Cerebellar cortex (tissue), 1 donor: ENCODE measurements at places on chromosomes 7 and 10.

- DNase-seq, result no peak
These were observed 11.1 kb downstream of the H2BK1 start for GRCh38 chr7:151198945-151199848.

- DNase-seq, result no peak
These were observed 38.8 kb upstream of the PDZD8 start for GRCh38 chr10:117413928-117414618.

- no peak for DNase-seq
These were observed 151.8 kb upstream of the AHR start for GRCh38 chr7:17146621-17147020.

GRCh38 chr10:103555325-103555649 is 61.8 kb downstream of the NEURL1 start:
- no peak for DNase-seq

GRCh38 chr10:58979711-58980110 is 196.7 kb upstream of the PHYHIPL start:
- no peak for DNase-seq

GRCh38 chr7:106767078-106767477 is 98.0 kb upstream of the PIK3CG start:
- DNase-seq, result no peak

DNA sequence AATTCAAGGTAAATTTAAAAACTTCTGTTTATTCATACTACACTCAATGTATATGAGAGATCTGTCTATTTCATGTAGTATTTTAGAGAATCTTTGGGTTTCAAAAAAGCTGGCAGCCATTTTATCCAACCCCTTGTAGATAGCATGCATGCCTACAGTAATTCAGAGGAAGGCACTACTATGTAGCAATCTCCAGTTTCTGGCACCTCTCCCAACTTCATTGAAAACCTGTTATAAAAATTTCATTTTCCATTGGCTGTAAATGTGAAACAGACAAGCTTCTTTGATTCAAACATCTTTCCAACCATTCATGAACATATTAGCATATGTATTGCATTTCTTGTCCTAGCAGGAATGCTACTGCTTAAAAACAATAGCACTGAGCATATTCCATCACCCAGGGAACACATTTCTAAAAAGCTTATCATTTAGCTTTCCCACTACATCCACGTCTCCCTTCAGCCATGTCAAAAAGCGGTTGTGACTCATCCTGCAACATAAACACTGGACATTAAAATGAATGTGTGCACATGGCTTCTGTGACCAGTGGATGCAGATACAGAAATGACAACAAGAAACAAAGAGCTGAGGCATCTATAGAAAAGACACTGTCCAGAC is 330.4 kb upstream of the AOAH start:
- no peak for DNase-seq

- DNase-seq, result no peak
These were observed 20.4 kb downstream of the TECPR1 start for GRCh38 chr7:98231493-98232262.

DNA sequence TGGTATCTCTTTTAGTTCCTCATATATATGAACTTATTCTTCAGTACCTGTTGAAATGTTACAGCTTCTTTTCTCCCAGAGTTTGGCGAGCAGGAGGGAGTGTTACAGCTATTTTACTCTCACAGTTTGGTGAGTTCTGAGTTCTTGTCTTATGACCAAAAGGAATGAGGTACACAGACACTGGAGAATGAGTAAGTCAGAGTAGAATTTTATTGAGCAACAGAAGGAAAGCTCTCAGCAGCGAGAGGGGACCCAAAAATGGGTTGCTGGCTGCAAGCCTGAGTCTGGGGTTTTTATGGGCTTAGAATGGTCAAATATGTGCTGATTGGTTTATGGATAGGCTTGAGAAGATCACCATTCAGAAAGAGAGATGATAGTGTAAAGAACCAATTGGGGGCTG is 175.2 kb downstream of the CDK14 start:
- DNase-seq, result no peak

DNA sequence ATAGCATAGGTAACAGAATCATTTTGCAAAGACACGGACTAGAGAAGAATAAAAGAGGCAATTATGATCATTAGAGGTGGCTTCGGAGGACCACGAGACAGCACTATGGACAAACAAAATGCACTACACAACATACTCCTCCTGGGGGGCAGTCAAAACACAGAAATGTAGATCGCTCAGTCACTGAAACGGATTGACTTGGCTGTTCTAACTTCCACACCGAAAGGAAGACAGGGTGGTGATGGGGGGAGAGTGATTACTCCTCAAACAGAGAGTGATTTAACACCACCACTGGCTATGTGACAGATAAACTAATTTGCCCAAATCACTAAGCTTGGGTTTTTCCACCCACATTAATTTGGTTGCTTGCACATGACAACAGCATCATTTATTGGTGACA is 14.1 kb upstream of the PPA1 start:
- no peak for DNase-seq

DNA sequence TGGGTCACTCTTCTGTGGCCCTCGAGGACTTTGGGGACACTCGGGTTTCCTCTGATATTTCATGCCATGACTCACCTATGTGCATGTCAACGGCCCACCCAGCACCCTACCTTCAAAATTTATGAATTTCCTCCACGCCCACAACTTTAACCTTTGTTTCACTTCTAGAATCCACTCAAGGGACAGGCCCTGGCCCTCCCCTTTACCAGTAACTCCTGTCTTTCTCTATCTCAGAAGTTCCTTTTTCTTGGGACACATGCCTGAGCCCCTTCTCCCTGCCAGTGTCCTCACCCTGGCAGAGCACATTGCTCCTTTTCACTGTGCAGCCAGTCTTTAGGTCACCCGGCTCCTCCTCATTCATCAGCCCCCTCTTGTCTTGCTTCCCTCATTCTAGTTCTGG is 282.5 kb upstream of the KLF6 start:
- no peak for DNase-seq

DNA sequence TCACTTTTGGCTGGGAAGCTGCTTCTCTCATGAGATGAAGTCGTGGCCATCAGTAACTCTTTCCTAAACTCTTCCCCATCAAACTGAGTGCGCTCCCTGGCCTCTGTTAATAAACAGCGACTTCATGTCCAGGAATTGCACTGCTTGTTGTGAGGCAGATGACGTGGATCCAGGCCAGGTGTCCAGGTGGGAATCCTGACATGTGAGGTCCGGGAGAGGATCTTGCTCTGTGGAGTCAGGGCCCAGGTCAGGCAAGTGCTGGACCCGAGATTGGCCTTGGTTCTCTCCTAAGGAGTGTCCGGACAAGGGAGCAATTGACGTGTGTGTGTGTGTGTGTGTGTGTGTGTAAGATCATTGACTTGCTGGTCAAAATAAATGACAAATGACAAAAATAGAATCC is 362.7 kb downstream of the GLRX3 start:
- no peak for DNase-seq

DNA sequence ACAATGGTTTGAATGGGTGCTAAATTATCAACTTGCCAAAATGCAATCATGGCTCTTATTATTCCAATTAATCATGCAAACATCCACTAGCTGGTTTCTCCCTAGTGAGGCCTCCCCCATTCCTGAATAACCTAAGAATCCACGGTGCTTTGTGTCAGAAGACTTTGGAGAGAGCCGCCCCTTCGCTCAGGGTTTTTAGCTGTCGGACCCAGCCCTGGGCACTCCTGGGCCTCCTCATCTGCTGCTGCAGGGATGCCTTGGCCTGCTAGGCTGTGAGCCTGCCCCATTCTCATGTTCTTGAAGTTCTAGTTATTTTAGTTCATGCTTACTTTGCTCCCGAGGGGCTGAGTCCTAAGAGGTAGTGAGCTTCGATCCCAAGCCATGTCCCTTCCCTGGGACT is 34.1 kb upstream of the SFRP5 start:
- DNase-seq, result no peak

- no peak for DNase-seq
These were observed 39.6 kb upstream of the IKZF1 start for GRCh38 chr7:50264908-50265307.

DNA sequence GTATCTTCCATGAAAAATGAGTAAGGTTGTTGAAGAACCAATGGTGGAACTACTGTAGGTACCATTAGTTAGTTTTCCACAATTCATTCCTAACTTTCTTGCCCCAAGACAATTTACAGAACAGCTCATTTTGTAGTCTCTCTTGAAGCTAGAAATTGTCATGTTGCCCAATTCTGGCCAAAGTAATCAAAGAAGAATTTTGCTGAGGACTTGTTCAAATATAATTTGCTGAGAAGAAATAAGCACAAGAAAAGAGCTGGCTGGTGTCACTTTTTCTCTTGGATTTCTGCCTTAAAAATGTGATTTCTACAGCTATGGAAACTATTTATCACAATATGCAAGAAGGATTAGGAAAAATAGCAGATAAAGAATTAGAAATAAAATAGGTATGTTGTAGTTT is 199.2 kb upstream of the SEMA3A start:
- DNase-seq, result no peak

DNA sequence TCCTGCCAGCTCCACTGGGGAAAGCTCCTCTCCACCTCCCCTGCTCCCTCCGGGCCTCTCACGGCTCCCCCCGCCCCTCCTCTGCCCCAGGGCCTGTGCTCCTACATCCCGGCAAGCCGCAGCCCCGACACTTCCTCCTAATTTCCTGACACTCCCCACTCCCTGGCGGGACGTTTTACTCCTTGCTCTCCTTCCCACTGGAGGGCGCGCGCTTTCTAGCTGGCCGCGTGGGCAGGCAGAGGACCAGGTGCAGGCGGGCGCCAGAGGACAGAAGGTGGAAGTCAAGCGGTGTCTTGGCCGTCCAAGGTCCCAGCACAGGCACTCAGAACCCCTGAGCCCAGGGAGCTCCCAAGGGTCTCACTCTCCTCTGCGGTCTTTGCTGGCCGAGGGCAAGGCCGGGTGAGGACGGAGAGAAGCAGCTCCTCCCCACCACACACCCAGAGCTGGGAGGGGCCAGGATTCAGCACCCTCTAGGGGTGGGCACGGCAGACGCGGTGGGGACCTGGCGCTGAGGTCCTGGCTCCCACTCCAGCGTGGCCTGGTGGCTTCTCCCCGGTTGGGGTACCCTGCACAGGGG is 19.1 kb downstream of the ADAM8 start:
- DNase-seq, result peak; percentile 34
